ENCODE measurements at places on chromosomes 1 and 21.

DNA sequence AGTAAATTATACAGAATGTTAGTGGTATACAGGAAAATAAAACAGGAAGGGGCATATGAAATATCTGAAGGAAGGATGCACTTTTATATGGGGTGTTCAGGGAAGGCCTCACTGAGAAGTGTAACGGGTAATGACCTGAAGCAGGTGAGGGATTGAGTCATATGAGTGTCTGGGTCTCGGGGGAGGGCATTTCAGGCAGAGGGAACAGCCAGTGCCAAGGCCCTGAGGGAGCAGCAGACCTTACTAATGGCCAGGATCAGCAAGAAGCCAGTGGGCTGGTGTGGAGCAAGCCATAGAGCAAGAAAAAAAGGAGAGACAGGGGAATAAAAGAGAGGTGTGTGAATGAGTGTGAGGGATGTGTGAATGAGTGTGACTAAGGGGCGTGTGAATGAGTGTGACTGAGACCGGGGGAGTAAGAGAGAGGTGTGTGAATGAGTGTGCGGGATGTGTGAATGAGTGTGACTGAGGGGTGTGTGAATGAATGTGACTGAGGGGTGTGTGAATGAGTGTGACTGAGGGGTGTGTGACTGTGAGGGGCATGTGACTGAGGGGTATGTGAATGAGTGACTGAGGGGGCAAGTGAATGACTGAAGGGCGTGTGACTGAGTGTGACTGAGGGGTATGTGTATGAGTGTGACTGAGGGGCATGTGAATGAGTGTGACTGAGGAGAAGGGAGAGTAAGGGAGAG is 107.2 kb downstream of the GLIS1 start:
- no peak for DNase-seq

DNA sequence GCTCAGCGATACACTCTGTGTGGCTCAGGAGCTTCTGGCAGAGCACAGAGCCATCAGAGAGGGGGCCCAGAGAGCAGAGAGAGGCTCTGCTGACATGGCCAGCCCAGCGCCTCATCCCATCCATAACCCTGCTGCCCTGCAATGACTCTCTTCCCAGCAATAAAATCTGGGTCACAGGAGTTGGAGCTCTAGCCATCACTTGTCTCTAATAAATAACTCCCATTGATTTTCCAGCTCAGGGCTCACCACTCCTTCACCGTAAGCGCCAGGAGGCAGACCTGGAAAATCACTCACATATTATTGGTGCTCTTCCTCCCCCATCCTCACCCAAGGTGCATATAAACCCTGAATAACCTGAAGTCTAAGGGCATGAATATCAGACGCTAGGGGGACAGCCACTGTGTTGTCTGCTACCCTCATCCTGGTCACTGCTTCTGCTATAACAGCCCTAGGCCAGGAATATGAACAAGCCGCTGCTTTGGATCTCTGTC is at the start of gene APCS:
TSS of gene APCS (plus strand) at position 366 of the 491 bp plus-strand sequence. CDS start at position 462, 96 bp downstream.
- no peak for DNase-seq

DNA sequence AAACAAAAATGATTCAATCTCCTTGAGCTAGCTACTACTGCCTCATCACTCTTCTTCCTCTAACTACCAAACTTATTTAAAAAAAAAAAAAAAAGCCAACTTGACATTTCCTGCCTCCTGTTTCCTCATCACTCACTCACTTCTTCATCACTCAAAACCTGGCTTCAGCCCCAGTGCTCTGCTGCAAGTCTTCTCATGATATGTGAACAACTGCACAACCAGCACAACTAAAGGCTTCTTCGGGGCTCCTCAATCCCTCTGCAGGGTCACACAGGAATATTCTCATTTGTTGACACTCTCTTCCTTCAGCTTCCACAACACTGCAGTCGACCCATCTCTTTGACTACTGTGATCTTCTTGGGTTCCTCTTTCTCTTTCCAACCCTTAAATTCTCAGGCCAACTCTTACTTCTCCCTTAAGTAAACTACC is 7.6 kb downstream of the MTF1 start:
- DNase-seq, result no peak

- no peak for DNase-seq
Measured at GRCh38 chr1:119882132-119883049, 13.9 kb downstream of the ADAM30 start.

Measured in NCI-H2081 treated with DMSO at 0.1 percent for 48 hours (cell line).